ENCODE measurements at places on chromosomes 6 and 20.

- DNase-seq, result peak; percentile 58
These were observed 26.9 kb downstream of the DDX27 start for GRCh38 chr20:49245921-49246740.

DNA sequence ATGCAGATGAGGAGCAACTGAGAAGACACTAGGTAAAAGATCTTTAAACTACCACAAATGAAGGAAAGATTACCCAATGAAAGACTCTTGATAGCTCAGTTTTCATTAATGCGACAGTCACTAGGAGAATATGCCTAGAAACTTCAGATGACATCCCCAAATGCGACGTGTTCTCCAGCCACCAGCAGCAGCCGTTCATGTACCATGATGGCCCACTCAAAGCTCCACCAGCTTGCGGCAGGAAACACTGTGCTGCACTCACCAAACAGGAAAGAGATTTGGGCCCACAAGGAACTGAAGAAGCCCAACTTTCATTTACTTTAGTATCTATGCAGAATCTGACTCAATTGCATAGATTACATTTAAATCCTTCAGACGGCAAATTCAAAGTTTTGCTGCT lies 7.5 kb downstream of the DIDO1 start:
- no peak for DNase-seq

DNA sequence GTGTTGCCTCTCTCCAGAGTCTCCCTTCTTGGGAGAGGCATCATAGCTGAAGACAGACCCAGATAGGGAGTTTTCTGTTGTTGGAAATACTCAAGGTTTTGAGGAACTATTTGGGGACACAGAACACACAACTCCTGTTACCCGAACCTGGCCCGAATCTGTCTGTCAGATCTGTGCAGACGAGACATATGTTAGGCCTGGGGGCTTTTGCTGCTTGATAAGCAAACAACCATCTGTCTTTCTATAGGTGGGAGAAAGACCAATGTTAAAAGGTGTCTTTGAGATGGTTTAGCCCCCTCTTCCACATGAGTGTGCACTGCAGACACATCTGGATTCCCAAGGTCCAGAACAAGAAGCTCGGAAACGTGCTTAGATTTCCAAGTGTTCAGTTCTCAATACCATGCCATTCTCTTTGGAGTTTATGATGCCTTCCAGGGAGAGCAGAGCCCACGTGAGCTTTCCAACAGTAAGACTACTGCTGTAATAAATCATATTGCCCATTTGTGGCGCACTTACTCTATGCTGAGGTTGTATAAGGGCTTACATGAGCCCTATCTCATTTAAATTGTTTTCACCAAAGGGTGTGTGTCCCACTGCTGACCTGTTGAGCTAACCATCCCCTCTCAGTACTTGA lies 3.8 kb upstream of the STX16 start:
- DNase-seq, result no peak

DNA sequence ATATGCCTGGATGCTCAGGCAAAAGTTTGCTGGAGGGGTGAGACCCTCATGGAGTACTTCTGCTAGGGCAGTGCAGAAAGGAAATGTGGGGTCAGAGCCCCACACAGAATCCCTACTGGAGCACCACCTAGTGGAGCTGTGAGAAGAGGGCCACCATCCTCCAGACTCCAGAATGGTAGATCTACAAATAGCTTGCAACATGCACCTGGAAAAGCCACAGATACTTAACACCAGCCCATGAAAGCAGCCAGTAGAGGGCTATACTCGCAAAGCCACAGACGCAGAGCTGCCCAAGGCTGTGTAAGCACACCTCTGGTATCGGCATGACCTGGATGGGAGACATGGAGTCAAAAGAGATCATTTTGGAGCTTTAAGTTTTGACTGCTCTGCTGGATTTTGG lies 60.7 kb upstream of the GJE1 start:
- no peak for DNase-seq

- DNase-seq, result peak; percentile 16
These were observed 34.6 kb downstream of the FBXO5 start for GRCh38 chr6:152948150-152948768.

DNA sequence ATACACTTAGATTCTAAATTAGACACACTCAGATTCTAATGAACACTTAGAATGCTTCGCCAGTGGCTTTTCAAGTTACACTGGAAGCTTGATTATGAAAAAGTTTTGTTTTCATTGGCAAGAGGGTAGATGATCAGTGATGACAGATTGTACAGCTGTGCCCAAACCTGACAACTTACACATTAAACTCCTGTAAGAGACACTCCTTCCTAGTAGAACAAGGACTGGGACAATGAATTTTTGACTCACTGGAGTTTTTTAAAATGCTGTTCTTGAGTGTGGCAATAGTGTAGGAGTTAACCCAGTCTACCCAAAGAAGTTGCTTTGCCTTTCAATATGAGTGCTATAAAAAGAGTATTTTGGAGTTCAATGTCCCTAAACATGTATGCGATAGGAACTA lies 140.8 kb downstream of the SLC16A10 start:
- DNase-seq, result no peak

- no peak for DNase-seq
These were observed 21.3 kb downstream of the NPEPL1 start for GRCh38 chr20:58713801-58714339.

GRCh38 chr6:110938171-110938570 lies 20.3 kb upstream of the GTF3C6 start:
- no peak for DNase-seq
